ENCODE measurements at places on chromosomes 11 and 22. TPM values are rescaled to one million over a fixed set of nuclear protein-coding genes. Genes with fewer than 3 reads are reported as not detected.

DNA sequence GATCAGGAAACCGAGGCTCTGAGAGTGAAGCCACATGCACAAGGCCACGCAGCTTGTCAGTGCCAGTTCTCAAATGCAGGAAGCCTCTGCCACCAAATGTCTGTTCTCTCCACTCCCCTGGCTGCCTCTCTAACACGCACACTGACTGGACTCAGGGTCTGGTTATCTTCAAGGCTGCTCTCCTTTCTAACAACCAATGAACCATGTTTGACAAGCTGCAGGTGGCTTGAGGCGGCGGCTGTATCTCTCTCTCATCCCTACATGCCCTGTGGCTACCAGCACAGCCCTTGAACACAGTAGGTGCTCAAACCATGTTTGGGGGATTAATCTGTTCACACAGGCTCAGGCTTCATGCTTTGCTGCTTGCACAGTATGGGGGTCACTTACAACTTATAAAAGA is 23.7 kb downstream of the MFNG start:
- DNase-seq, result no peak

GRCh38 chr11:862081-862661 is 19.5 kb downstream of the TSPAN4 start:
- DNase-seq, result no peak

- DNase-seq, result no peak
Observed at GRCh38 chr11:3123761-3124733, 41.1 kb downstream of the OSBPL5 start.

DEPDC7 gene
- 11.7 TPM for total RNA-seq

GRCh38 chr22:47013861-47014635 is 251.6 kb downstream of the TBC1D22A start:
- DNase-seq, result no peak

SCARF2 gene
- 2.9 TPM for total RNA-seq
